Activated naive CD8-positive, alpha-beta T cell treated with anti-CD3 and anti-CD28 coated beads, Interleukin-2, amount 50 U/mL, for 24 hours (primary cell): ENCODE measurements at places on chromosomes 7 and 10.

DNA sequence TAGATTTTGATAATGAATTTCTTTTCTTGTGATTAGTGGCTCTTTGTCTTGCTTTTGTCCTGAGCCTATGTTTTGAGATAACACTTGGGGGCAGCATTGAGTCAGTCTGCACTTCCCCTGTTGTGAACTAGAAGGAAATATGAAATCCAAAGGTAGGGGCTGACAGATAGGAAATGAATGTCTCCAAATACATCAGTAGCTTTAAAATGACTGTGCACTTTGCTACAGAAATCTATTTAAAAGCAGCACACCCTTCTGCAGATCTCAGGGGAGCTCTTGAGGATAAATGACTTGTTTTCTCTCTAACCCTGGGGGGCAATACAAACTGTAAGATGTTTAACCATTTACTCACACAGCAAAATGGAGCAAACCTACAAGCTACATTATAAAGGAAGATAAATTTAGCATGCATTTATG lies 176.0 kb upstream of the MYO3A start:
- DNase-seq: no peak
- no peaks in the 10 kb centered on the region for H3K36me3 ChIP-seq
- no peaks in the 10 kb centered on the region for H3K4me1 ChIP-seq
- no peak overlapping the region for H3K27ac ChIP-seq

- H3K4me1 ChIP-seq: peaks cover 71% of the 10 kb centered on the region
- H3K27me3 ChIP-seq: no peaks in the 10 kb centered on the region
- H3K27ac ChIP-seq: peak overlapping the region; percentile 65
- peaks cover 20% of the 10 kb centered on the region for H3K36me3 ChIP-seq
- no peak overlapping the region for H3K4me3 ChIP-seq
- DNase-seq: no peak
Observed at GRCh38 chr10:23540401-23541030, 101.6 kb downstream of the OTUD1 start.

DNA sequence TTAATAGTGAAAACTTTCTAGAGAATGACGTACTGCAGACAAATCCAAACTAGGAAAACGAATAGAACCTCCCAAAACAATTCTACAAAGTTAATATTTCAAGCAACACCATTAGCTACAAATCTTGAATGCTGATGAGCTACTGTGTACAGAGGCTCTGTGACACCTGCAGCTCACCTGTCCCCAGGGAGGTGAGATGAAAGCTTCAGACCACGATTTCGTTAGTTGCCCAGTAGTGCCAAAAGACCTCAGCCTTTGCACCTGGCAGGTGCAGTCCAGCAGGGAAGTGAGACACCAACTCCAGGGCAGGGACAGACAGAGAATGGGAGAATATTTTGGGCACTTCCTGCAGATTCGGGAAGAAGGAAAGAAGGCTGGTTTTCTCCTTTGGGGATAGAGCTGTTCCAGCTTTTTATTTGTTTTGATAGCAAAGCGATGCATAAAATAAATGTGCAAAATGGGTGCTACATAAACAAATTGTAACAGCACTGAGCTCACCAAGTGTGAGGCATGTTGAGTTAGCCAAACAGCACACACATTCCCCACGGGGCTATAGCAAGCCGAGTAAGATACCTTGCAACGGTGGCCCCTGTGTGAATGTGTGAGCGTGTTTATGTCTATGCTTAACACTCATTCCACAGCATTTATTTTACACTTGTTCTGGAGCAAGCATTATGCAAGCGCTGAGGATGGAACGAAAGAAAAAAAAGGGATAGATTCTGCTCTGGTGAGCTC lies 1024.8 kb upstream of the AUTS2 start:
- no peak overlapping the region for H3K4me3 ChIP-seq
- H3K36me3 ChIP-seq: no peaks in the 10 kb centered on the region
- no peaks in the 10 kb centered on the region for H3K27me3 ChIP-seq
- H3K27ac ChIP-seq: no peak overlapping the region
- H3K4me1 ChIP-seq: no peaks in the 10 kb centered on the region

DNA sequence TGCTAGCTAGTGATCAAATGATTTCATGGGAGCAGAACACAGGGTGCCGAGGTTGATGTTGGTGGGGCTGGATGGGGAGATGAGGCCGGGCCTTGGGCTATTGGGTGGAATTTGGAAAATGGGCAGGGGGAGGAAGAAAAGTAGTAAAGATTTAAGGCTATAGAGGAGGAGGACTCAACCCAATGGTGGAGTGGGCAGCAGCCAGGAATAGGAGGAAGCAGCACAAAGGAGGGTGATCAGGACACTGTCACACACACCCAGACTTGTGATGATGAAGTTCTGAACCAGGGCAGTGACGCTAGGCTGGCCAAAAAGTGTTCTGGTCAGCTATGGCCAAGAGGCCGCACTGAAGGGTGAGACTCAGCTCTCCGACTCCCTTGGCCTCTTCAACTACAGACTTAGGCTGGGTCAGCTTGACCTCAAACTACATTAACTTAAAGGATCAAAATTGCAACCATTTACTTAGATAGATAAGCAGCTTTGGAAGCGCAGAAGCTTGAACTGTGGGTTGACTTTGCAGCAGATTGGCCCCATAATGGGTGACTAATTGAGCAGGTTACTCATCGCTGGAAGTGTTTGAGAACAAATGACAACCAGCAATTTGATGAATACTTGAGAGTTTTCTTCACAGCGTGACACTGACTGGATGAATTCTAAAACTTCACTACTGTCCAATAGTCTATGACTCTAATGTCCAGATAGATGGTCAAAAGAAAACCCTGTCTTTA lies 29.4 kb upstream of the GPR26 start:
- H3K4me1 ChIP-seq: no peaks in the 10 kb centered on the region
- no peak overlapping the region for H3K27ac ChIP-seq
- H3K27me3 ChIP-seq: peaks cover 9% of the 10 kb centered on the region
- DNase-seq: no peak
- no peaks in the 10 kb centered on the region for H3K36me3 ChIP-seq

DNA sequence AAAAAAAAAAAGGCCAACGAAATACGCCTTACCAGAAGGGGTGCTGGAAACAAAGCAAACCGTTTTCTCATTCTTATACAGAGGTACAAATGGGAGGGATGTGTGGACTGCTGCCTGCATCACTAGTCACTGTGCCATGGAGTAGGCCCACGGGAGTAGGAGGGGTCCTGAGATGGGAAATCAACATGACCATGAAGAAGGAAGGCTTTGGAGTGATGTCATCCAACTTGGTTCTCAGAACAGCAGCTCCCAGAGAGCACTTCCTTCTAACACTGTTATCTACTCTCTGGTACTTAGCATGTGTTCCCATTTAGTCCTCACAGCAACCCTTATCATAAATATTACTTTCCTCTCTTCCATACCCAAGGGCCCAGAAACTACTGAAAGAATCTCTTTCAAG lies 60.0 kb upstream of the LRGUK start:
- no peaks in the 10 kb centered on the region for H3K27me3 ChIP-seq
- H3K27ac ChIP-seq: no peak overlapping the region
- H3K4me1 ChIP-seq: no peaks in the 10 kb centered on the region
- H3K36me3 ChIP-seq: peaks cover 15% of the 10 kb centered on the region
- H3K4me3 ChIP-seq: no peak overlapping the region
- DNase-seq: no peak

DNA sequence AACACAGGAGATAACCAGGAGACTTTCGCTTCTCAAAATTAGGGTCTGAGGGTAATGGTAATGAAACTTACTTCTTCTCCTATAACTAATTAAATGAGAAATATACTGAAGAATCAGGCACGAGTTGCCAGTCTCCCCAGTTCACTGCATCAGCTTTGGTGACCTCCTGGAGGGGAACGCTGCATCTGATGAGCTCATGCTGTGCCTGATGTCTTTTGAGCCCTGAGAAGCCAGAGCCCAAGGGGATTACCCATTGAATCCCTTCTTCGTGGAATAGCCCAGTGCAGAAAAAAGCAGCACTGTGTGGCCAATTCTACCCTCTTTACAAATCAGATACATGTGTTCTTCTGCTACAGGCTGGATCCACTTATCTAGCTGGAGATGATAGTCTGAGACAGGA lies 45.1 kb downstream of the CYP2C9 start:
- no peak overlapping the region for H3K27ac ChIP-seq
- no peaks in the 10 kb centered on the region for H3K27me3 ChIP-seq
- DNase-seq: no peak
- H3K4me1 ChIP-seq: no peaks in the 10 kb centered on the region
- H3K36me3 ChIP-seq: no peaks in the 10 kb centered on the region
